ENCODE measurements at places on chromosomes 5 and 9.

DNA sequence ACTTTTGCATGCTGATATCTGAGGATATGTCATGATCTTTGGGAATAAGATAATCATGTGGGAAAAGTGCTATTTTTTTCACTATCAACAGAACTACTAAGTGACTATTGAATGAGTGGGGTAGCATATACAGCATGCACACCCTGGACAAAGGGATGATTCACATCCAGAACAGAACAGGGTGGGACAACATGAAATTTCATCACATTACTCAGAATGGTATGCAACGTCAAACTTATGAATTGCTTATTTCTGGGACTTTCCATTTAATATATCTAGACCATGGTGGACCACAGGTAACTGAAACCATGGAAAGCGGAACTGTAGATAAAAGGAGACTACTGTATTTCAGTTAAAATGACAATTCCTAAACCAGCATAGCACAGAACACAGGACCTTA is 370.0 kb downstream of the HINT1 start:
- DNase-seq, result no peak

DNA sequence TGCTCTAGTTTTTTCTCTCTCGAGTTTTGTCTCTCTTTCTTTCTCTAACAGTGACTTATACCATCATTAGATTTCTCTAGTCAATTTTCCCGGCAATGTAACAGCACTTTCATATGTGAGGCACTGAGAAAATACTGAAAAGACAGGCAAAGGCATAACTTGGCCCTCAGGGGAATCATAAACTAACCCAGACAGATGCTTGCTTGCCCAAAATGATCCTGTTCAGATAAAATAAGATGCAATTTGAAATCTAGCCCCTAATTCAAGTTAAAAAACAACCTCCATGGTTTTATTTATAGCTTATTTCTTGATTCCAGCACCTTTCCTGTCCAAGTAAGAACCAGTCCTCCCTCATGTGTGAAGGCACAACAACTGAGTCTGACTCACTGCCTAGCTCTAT is 294.6 kb downstream of the GAS1 start:
- no peak for DNase-seq

GRCh38 chr5:136516637-136517036 is 151.3 kb upstream of the TRPC7 start:
- no peak for DNase-seq

GRCh38 chr5:107950776-107951175 is 280.0 kb upstream of the EFNA5 start:
- no peak for DNase-seq

DNA sequence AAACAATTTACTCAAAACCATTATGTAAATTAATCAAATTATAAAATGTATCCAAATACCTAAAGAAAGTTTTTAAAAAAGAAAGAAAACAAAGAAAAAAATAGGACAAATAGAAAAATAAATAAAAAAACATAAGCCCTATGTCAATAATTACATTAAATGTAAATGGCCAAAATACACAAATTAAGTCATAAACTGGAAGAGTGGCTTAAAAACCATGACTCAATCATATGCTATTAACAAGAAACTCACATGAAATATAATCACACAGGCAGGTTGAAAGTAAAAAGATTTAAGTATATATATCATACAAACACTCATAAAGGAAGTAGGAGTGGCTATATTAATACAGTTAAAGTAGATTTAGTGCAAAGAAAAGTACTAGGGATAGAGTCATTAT is 95.3 kb downstream of the PRELID2 start:
- DNase-seq, result no peak

DNA sequence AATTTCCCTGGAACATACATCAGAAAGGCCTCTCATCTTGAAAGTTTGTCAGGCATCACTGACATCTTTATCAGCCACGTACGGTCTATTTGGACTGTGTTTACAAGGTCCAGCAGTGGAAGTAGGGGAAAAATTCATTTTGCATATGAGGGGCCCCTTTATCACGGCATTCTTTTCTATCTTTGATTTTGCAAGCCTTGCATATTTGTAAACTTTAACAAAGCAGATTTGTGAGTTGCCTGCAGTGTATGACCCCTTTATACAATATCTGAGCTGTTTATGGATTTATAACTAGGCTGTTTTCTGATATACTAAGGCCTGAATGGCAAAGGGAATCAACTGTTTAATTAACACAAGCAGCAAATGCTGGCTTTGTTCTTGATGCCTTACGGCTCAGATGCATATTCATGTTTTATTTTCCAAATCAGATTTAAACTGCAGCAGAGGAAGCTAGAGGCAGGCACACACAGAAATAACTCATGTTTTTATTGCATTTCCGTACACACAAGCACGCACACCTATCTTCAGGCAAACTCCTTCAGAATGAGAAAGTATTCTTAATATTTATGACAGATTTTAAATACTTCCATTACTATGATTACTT is 61.1 kb downstream of the CD180 start:
- DNase-seq, result no peak

- DNase-seq, result no peak
Measured at GRCh38 chr9:89687188-89687587, 82.4 kb downstream of the GADD45G start.

GRCh38 chr9:111965566-111966019 is 69.0 kb downstream of the UGCG start:
- DNase-seq, result no peak

DNA sequence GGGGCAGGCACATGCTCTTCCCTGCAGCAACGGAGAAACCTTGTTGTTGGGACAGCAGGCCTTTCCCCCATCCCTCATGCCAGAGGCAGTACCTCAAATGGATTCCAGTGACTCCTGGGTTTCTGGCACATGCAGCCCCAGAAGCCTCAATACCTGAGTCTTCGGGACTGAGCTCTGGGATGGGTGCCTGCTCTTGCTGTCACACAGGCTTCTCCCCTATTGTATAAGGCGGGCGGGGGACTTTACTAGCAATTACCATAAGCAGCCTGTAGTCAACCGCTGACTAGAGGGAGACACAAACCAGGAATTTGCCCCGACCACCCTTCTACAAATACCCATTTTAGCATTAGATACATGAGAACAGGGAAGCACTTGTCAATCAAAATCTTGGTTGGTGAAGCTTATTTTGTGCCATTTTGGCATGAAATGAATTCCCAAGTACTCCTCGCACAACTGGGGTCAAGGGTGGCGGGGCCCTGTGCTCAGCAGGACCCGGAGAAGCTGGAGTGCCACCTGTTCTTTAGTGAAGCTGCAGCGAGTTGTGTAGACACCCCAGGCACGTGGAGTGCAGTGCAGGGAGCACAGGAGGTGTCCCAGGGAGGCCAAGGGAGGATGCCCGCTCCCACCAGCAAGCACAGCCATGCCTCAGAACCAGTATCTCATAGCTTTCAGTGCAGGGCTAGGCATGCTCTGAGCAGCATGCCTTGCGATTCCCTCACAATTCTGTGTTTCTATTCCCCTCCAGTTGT is 21.2 kb downstream of the S1PR3 start:
- DNase-seq, result no peak

- no peak for DNase-seq
Measured at GRCh38 chr9:22037954-22038690, 29.0 kb upstream of the CDKN2B start.

DNA sequence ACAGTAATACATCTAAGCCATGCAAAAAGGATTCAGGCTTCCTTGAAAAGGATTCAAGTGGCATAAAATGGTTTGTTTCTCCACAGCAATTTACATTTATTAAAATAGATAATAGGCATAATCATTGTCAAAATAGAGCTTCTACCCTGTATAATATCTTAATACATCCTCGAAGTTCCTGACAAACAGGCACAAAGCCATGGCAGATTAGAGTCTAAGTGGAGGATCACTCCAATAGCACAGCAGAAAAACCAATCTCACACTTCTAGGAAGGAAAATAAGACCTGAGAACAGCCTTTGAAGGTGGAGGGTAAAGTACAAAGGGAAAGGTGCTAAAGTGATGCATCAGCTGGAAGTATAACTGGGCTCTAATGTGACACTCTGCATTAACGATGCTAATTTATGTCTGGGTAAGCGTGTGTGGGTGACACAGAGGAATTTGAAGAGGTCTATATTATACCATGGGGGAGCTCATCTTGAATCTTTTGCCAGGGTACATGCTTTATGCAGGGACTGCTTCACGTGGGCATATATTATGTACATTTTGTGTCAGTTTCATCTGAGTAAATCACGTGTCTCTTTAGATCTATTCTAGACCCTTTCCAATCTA is 28.8 kb downstream of the PPP2R2B start:
- no peak for DNase-seq

- no peak for DNase-seq
Measured at GRCh38 chr5:159422361-159422760, 92.1 kb upstream of the IL12B start.

DNA sequence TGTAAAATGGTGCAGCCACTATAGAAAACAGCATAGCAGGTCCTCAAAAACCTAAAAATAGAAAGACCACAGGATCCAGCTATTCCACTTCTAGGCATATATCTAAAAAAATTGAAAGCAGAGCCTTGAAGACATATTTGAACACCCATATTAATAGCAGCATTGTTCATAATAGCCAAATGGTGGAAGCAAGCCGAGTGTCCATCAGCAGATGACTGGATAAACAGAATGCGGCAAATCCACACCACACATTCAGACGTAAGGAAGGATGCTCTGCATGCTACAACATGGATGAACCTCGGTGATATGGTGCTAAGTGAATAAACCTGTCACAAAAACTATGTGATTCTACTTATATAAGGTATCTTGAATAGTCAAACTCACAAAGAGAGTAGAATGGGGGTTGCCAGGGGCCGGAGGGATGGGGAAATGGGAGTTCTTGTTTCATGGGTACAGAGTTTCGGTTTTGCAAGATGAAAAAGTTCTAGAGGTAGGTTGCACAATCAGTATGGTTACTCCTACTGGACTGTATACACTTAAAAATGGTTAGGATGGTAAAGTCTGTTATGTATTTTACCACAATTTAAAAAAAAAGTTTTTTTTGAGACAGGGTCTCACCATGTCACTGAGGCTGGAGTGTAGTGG is 17.1 kb upstream of the HSD17B3 start:
- no peak for DNase-seq

DNA sequence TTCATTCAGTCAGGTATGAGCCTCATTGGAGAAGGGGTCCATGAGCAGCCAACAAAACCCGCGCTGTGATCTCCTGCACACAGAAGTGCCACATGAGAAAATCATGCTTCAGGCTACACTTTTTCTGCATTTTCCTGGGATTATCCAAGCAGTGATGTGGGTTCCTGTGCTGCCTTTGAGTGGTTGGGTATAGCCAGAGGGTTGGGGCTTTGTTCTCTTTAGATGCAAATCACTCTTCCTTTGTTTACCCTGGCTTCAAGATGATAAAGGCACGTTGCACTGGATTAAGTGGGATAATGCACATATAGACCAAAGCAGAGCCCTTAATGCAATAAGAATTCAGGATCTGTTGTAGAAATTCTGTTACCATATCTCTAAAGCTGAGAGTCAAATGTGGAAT is 18.7 kb downstream of the ECM2 start:
- no peak for DNase-seq

GRCh38 chr5:18772475-18772874 is 1138.2 kb downstream of the TAF11L14 start:
- DNase-seq, result no peak

GRCh38 chr9:123157221-123157620 is 111.2 kb downstream of the STRBP start:
- no peak for DNase-seq

GRCh38 chr9:26013199-26013598 is 335.0 kb upstream of the TUSC1 start:
- DNase-seq, result no peak

DNA sequence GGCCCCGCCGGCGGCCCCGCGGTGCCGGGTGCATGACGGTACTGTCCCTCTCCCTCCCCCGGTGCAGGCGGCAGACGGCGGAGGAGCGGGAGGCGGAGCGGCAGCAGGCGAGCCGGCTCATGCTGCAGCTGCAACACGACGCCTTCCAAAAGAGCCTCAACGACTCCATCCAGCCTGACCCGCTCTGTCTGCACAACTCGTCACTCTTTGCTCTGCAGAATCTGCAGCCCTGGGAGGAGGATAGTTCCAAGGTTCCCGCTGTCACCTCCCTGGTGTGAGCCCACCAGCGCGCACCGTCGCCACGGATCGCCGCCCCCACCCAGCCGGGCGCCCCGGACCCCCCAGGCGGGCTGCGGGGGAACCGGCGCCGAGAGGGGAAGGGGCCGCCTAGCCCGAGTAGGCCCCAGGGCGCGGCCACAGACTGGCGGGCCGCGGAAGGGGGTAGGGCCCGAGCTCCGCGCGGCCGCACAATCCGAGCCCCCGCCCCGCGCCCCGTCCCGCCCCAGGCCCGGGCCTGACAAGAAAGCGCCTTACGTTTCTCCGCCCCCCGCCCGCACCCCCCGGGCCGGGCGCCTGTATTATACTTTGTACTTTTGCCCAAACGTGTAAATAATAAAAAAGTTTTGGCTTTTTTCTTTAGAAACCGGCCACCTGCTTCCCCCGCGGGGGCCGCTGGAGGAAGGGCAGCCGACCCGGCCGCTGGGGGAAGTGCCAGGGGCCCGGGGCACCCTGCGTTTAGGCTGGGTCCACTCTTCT is 2.5 kb downstream of the TLX3 start:
- no peak for DNase-seq

GRCh38 chr9:110033869-110034268 is 174.1 kb downstream of the C9orf152 start:
- DNase-seq, result no peak

- DNase-seq, result no peak
Measured at GRCh38 chr5:125274938-125275724, 528.7 kb upstream of the ZNF608 start.

DNA sequence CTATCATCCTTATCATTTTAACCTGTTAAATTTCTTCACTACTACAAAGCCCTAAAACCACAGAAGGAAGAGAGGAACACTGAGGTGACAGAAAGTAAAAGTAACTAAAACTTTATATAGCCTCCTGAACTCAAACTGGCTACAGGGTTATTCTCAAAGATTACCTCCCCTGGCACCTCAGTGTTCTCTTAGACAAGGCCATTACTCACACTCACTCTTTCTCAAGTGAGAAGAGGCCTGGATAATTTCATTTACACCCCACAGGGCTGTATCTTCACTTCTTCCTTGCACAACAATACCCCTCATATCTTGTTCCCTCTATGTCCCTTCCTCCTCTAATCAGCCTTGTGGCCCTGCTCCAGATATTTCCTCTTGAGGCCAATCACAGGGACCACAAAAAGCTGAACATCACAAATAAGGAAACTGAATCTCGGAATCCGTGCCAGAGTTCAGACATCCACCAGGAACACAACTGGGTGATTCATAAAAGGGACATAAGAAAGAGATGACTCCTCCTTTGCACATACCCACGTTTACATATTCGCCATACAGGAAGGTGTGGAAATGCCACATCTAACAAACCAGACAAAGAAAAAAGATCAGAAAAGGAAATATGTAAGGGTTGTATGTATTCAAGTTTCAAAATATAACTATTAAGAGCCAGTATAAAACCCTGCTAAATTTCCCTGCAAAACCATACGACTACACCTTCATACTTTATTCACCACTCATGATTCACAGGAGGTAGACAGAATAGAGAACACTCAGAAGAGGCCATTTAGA is 1.7 kb upstream of the KLHL3 start:
- DNase-seq, result no peak

DNA sequence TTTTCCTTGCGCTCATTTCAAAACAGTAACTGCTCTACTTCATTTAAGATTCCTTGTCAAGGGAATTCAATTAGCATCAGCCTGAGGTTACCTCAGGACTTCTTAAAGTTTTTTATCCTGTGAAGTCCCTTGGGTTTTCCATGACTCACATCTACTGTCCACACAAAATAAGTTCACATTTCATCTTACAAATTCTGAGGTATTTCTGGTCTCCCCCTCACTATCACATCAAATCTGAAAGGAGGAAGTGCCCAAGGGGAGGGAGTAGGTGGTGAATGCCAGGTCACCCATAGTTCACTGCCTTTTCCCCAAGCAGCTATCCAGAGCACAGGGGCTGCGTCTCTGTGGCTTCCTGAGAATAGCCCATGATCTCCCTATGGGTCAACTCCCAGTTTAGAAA is 227.1 kb upstream of the NREP start:
- no peak for DNase-seq

Data from CD8-positive, alpha-beta memory T cell (primary cell).